NCI-H1694 (cell line): ENCODE measurements at places on chromosomes 3 and 15.

DNA sequence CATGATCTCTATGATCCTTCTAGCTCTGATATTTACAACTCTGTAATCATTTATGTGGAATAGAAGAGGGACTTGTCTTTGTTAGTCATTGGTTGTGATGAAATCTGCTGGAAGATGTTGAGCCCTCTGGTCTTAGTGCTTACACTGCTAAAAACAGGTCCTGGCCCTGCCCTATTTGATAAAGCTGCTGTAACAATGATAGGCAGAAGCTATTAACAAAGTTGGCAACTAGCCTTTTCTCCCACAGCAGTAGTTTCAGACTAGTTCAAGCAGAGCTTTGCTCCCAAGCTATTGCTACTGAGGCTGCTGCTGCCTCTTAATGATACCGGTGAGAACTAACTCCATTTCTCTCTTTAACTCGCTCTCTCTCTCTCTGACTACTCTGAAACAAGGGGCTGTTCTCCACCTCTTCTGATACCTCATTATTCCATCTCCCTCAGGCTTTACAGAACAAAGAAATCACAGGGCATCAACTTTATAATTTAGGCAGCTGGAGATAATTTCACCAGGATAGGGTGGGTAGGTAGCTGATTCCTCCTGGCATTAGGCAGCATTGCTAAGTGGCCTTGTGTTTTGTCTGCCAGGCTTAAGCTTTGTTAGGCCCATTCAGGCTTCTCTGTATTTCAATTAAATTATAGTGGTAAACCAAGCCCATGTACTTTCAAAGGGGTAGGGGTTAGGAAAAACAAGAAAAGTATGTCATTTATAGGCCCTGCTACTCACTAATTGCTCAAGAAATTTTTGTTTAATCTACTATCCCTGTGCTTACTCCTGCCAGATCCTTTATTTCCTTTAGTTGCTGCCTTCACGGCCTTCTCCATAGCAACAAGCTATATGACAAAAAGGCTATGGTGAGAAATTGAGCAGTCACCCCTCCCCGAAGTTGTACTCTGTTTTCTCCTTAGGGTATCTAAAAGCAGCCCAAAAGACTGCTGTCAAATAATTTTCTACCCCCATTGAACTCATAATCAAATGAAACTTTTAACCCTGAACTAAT lies 139.6 kb downstream of the RBPMS2 start:
- no peak for DNase-seq

GRCh38 chr3:72444656-72445223 lies 403.5 kb downstream of the SHQ1 start:
- DNase-seq: no peak

GRCh38 chr3:172614340-172615274 lies 91.4 kb upstream of the TNFSF10 start:
- no peak for DNase-seq

- no peak for DNase-seq
These were observed 1.3 kb upstream of the MON1A start for GRCh38 chr3:49930922-49931321.

DNA sequence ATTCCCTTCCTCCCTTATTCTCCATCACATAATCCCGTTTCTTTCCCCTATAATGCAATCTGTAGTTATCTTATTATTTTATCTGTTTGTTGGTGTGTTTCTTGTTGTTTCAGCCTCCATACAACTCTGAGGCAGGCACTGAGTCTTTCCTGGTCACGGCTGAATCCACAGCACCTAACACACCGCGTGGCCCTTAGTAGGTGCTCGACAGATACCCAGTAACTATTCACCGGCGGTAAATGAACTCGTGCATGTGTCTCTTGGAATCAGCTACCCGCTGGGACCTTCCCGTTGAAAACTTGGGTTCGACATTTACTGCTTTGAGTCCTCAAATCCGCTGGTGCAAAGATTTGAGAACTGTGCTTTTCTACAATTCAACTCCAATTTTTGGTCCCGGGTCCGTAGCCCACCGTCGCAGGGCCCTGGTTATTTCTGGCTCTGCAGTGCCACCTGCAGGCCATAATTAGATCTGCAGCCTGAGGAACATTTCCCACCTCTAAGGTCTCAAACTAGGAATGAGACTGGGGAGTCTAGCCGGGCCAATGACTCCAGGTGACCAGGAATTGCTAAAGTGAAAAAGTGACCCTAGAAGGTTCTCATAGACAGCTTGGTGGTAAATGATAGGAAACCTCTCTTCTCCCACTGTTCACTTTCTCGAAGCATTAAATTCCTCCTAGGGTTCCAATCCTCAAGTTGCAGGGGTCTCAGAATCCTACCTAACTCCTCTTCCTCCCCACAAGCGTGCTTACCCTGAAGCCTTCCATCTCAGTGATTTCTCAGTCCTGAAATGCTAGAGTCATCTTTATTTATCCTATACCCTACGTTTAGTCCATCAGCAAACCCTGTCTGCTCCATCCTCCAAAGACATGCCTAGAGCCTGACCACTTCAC lies 40.0 kb upstream of the TRH start:
- DNase-seq: peak; percentile 48

DNA sequence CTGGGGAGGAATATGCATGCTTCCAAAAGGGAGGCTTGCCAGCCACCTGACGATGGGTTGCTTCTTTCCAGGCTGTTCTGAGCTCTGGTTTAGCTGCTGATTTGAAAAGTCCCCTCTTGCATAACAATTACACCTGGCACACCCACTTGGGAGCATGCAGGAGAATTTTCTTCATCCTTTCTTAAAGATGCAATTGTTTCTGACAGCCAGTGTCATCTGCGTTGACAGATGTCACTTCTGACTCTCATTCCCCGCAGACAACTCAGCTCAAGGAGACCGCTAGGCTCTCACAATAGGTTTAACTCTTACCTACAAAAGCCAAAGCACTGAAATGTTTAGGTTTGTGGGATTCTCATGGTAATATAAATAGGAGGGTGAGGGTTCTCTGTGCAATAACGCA lies 185.6 kb upstream of the SYNPR start:
- DNase-seq: no peak

GRCh38 chr3:33941804-33942203 lies 143.4 kb downstream of the PDCD6IP start:
- DNase-seq: no peak

DNA sequence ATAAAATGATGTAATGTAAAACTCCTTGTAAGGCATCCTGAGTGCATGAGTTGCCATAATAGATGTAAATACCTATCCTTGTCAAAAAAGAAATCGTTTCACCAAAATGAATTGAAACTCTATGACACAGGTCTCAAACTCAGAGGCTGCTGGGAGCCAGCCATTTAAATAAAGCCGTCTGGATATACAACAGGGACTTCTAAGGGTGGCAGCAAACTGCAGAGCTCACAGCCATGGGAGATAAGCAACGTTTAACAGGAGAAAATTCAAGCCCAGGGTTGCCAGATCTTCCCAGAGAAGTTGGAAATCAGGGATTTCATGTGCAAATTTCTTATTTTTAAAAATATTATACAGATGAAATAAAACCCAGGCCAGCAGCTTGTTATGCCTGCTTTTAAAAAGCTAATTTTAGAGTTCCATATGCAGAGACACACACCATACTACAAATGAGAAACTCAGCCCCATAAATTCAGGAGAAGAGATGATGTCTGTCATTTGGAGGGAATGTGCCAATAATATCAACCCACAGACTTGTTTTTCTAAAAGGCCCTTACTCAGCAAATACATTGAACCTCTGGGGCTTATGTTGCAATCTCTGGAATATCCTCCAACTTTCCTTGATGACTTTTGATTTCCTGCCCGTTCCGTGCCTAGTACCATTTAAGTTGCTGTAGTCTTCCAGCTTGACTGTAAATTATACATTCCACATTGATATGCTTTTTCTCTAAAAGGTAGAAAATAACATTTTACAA lies 75.6 kb downstream of the AQP9 start:
- no peak for DNase-seq

- DNase-seq: no peak
These were observed 87.2 kb downstream of the SLCO3A1 start for GRCh38 chr15:91940496-91941381.

DNA sequence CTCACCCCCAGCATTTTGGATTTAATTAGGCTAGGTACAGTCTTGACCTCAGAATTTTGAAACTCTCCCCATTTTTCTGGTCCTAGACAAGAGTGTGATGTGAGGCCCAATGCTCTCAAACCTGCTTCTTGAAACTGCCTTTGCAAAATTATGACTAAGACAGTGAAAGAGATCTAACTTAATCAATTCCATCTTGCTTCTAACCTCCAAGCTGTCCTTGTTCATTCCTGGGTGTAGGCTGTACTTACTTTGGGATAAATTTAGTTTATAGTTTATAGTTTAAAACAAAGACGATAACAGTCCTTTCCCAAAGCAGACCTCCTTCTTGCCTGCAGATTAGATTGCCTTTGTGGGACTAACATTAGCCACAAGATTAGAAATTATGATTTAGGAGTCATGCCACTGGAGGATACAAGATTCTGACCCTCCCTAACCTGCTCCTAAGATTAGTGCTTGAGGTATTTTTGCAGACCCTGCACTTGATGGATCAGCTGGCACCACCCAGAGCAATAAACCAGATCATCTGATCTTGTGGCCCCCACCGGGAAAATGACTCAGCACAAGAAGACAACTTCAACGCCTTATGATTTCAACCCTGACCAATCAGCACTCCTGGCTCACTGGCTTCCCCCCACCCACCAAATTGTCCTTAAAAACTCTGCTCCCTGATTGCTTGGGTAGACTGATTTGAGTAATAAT lies 59.6 kb downstream of the CD200R1L start:
- no peak for DNase-seq

GRCh38 chr15:53862386-53862785 lies 102.9 kb upstream of the WDR72 start:
- DNase-seq: no peak

GRCh38 chr3:129123314-129124060 lies 1.9 kb upstream of the RAB43 start:
- no peak for DNase-seq

DNA sequence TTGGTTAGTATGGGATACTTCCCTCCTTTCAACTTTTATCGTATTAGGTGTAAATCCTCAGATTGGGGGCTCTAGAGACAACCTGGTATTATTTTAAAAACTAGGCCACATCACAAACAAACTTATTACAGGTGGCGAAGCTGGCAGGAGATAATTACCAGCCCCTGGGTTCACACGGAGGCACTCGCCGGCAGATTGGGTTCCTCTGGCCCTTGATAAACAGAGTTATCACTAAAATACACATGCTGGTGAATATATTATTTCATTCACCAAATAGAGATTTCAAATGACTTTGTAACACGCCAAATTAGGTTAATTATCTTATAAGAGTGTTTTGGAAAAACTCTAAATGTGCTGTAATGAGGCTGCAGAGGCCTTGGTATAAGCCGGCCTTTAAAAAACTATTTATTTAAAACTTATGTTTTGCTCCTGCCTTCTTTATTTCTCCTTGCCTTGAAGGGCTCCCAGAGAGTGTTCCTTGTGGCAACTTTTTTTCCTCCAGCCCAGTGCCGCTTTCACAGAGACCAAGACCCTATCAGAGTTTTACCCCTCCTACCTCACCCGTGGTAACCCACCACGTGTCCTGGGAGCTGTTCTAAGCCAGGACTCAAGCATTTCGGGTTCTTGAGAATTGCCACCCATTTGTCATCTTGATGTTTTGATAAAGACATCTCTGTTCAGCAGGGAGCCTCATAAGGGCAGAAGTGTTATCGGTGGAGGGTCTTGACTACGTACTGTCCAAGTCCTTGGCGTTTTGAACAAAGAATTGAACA lies 468.6 kb upstream of the CFAP20DC start:
- no peak for DNase-seq

GRCh38 chr3:49454898-49455681 lies 15.0 kb upstream of the DAG1 start:
- DNase-seq: no peak

GRCh38 chr15:57816599-57816998 lies 110.1 kb downstream of the POLR2M start:
- DNase-seq: no peak

- no peak for DNase-seq
These were observed 121.1 kb downstream of the OXSM start for GRCh38 chr3:25910997-25911396.

DNA sequence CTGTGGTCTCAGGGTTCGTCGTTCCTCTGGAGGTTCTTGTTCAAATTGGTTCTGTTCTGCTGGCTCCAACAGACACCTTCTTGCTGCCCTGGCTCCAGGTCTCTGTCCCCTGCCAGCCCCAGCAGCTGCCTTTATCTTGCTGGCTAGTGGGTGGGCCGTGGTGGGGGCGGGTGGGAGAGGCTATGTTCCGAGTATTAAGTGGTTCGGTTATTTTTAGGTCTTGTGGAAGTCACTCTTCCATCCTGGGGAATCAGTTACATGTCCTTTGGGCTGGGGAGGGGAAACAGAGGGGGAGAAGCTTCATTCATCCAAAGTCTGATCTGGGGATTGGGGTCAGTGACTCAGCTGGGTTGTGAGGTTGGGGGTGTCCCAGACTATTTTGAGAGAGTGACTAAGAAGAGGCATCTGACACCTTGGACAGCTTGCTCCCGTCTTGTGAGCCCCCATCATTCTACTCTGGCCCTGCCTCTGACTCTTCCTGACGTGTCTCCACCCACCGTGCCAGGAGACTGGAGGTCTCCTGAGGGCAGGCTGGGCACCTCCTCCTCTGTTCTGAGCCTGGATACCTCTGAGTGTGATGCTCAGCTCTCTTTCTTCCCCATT lies at the start of gene XIRP1:
Gene XIRP1, minus strand, starts transcription at position 106 of the 603 bp plus-strand sequence. CDS start 3,150 bp downstream, outside the sequence.
- no peak for DNase-seq

DNA sequence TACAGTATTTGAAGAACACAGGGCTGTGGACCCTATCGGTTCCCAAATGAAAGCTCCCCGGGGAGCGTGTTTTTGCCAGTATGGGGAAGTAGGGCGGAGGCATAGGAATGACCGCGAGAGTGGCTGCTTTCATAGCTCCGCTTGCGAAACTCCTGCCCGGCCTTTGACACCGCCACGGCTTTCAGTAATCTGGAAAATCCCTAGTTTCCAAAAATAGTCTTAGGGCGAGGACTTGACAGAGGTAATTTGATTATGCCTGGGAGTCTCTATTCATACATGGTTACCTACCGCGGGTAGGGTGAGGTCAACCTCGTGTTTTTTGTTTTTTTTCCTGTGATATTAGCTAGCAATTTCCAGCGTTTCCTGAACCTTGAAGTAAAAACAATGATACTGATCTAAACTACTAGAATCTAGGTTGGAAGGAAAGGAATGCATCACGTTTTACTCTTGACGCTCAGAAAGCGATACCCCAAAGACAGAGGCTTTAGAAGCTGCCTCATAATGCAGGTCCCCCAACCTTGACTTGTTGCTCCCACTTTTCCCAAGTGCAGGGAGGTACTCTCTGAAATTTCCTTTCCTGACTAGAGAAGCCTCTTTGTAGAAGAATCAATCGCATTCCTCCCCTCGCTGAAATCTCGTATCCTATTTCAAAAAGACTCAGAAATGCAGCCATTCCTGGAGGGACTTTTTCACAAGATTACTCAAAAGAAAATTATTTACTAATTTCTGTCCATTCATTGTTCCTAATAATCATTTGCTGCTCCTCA lies 894 bp upstream of the CCNL1 start:
- peak; percentile 43 for DNase-seq
